Activated CD8-positive, alpha-beta memory T cell treated with anti-CD3 and anti-CD28 coated beads, Interleukin-2, amount 10 ng/mL, durations not matched to agents 7 days and 5 days (primary cell): ENCODE measurements at places on chromosomes 7 and 10. TPM values are rescaled to one million over a fixed set of nuclear protein-coding genes. Genes with fewer than 3 reads are reported as not detected.

DNA sequence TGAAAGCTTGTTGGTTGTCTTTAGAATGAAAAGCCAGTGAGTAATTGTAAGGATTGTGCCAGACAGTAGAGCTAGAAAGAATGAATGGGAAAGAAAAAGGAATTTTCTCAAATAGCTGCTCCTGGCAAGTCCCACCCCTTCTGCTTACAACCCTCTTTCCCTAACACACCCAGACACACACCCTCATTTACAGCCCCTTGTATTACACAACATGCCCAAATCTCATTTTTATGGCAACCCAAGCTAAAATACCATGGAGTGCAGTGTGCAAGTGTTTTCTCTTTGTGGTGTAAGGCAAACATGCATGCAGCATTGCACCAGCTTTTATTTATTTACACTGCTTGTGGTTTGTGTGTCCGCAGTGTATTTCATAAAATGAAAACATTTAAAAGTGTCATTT, 1.5 kb downstream of the PRKAR2B start:
- H3K36me3 ChIP-seq: no peaks in the 10 kb centered on the region
- peaks cover 11% of the 10 kb centered on the region for H3K4me1 ChIP-seq
- no peak overlapping the region for H3K27ac ChIP-seq
- H3K27me3 ChIP-seq: peaks cover 50% of the 10 kb centered on the region
- peak overlapping the region; percentile 67 for H3K4me3 ChIP-seq

C7orf33 gene
- total RNA-seq: not detected

- H3K4me3 ChIP-seq: no peak overlapping the region
- no peaks in the 10 kb centered on the region for H3K4me1 ChIP-seq
- no peak overlapping the region for H3K27ac ChIP-seq
- DNase-seq: no peak
- no peaks in the 10 kb centered on the region for H3K36me3 ChIP-seq
- H3K27me3 ChIP-seq: no peaks in the 10 kb centered on the region
These were observed 222.4 kb upstream of the GNAI1 start for GRCh38 chr7:79912213-79912633.

DNA sequence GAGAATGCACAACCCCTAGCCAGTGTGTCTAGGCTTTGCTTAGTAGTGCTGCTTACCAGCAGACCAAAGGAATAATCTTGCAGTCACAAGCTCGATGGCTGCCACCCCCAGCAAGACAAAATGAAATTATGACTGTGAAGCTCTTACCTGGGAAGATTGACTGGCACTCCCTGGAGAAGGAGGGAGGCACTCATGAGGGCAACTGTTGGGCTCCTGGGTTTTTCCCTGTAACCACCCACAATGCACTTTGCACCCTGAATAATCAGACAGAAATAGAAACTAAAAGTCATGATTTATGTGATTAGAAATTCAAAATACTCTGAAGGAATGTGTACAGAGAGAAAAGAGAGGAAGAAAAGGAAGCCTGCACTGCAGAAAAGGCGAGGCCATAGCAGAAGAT, 144.3 kb upstream of the DGKB start:
- no peaks in the 10 kb centered on the region for H3K36me3 ChIP-seq
- no peak overlapping the region for H3K27ac ChIP-seq
- no peaks in the 10 kb centered on the region for H3K4me1 ChIP-seq
- H3K27me3 ChIP-seq: no peaks in the 10 kb centered on the region
- no peak for DNase-seq

PHKG1 gene
- 1.8 TPM for total RNA-seq

ASB10 gene
- total RNA-seq: not detected

DNA sequence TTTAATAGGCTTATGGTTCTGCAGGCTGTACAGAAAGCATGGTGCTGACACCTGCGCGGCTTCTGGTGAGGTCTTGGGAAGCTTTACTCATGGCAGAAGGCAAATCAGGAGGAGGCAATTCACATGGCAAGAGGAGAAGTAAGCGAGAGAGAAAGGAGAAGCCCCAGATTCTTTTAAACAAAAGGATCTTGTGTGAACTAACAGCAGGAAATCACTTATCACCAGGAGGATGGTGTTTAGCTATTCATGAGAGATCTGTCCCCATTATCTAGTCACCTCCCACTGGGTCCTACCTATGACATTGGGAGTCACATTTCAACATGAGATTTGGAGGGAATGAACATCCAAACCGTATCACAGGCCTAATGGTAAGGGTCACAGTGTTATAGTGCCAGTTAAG, 678.0 kb upstream of the KCND2 start:
- no peaks in the 10 kb centered on the region for H3K36me3 ChIP-seq
- no peak for DNase-seq
- H3K27me3 ChIP-seq: no peaks in the 10 kb centered on the region
- no peak overlapping the region for H3K4me3 ChIP-seq

HABP2 gene
- not detected for total RNA-seq

SLC26A4 gene
- 15.4 TPM for total RNA-seq

- H3K27ac ChIP-seq: no peak overlapping the region
- H3K27me3 ChIP-seq: peaks cover 13% of the 10 kb centered on the region
- H3K4me1 ChIP-seq: peaks cover 5% of the 10 kb centered on the region
- no peak for DNase-seq
- no peak overlapping the region for H3K4me3 ChIP-seq
These were observed 210.1 kb downstream of the JCAD start for GRCh38 chr10:29849126-29849833.

- DNase-seq: no peak
- H3K36me3 ChIP-seq: no peaks in the 10 kb centered on the region
- peaks cover 31% of the 10 kb centered on the region for H3K27me3 ChIP-seq
- H3K4me3 ChIP-seq: no peak overlapping the region
These were observed 37.0 kb upstream of the CCSER2 start for GRCh38 chr10:84291384-84291783.

DNA sequence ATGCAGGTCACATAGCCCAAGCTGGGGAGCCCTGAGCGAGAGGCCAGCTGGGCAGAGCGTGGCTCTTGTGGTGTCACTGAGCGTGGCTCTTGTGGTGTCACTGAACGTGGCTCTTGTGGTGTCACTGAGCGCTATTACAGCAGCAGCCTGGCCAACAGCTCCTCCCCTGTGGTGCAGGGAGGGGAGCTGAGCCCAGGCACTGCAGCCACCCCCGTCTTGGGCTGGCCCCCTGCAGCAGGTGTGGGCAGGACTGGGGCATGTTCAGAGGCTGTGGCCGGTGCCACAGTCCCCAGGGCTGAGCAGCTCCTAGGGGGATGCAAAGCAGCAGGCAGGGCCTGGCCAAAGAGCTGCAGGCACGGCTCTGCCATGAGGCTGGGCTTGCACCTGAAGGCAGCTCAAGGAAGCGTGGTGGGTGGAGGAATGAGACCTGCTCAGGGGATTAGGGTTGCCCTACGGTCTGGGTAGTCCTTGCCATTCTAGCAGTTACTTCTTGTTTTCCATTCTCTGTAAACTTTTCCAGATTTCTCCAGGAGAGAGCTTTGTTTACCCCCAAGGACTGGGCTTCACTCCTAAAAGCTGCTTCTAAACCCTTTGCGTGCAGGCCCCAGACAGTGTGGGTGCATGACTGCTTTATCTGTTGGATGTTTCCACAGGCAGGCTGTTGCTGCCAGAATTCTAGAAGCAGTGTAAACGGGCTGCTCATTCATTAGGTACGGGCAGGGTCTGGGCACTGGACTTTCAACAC, 29.2 kb downstream of the ZNF783 start:
- H3K27ac ChIP-seq: peak overlapping the region; percentile 66
- peaks cover 34% of the 10 kb centered on the region for H3K4me1 ChIP-seq
- H3K4me3 ChIP-seq: no peak overlapping the region
- H3K27me3 ChIP-seq: no peaks in the 10 kb centered on the region
- DNase-seq: peak; percentile 74

DNA sequence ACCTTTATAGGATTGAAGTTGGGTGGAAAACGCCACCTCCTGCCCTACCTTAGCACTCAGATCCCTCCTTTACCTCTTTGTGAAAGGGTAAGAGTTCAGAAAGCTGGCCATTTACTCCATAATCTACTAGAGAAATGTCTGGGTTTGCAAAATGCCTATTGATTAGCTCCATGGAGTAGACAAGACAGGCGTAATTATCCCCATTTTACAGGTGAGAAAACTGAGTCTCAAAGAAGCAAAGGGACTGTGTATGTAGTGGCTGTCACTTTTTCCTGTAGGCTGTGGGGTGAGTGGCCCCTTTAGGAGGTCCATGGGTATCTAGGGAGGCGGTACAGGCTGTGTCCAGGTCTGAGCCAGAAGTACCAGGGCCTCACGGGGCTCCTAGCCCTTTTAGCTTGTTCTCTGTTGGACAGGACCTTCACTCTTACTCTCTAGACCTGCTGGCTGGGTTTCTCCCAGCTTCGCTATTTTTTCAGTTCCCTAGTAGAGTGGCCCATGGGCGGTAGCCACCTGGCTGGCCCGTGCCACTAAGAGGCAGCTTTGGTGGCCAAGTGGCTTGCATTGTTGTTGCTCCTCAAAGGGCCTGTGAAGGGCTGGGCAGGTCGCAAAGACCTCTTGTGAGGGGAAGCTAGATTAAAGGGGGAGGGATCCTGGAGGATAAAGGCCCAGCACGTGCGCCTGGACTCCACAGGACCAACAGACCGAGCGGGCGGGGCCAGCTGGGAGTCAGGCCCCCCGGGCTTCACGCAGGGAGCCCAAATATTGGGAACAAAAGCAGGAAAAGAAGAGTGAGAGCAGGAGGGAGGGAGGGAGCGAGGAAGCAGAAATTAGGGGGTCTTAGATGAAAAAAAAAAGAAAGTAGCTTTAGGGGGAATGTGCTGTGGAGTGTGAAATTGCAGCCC, 4.7 kb upstream of the PAX2 start:
- no peak overlapping the region for H3K27ac ChIP-seq
- H3K4me1 ChIP-seq: peaks cover 33% of the 10 kb centered on the region
- peaks cover 94% of the 10 kb centered on the region for H3K27me3 ChIP-seq
- no peak for DNase-seq
- no peak overlapping the region for H3K4me3 ChIP-seq

- peaks cover 29% of the 10 kb centered on the region for H3K4me1 ChIP-seq
- no peak for DNase-seq
- H3K36me3 ChIP-seq: no peaks in the 10 kb centered on the region
- H3K4me3 ChIP-seq: no peak overlapping the region
- H3K27ac ChIP-seq: no peak overlapping the region
- H3K27me3 ChIP-seq: peaks cover 81% of the 10 kb centered on the region
These were observed 5.0 kb upstream of the TNRC18 start for GRCh38 chr7:5428478-5429252.

LIPJ gene
- total RNA-seq: not detected

DDX50 gene
- total RNA-seq: 46.6 TPM

DNA sequence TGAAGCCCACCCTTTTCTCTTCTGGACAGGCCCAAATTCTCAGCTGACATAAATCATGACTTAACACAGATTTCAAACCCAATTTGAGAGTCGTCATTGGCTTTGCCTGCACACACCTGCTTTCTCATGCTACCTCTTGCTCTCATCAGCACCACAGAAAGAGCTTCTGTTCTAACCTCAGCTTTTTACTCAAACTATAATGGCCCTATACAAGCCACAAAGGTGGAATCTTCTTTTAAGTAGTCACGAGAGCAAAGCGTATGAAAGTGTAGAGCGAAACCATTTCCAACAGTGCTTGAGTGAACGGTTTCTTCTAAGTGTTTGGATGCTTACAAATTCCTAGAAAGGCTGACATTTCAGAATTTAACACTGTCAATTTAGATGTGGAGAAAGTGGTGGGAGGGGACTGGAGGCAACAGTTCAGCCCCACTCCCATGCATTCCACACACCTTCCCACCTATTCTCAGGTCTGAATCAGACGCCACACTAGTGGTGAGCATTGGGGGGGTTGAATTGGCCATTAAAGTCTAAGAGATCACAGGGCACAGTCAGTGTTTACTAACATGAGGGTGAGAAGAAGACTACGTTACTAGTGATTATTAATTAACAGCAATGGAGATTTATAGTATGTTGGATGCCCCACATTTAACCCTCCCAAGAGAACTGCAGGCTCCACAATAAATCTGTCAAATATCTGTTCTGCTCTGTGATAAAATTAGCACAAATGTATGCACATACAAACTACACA, 114.0 kb downstream of the PRKCQ start:
- DNase-seq: no peak
- H3K27me3 ChIP-seq: no peaks in the 10 kb centered on the region
- H3K27ac ChIP-seq: peak overlapping the region; percentile 1
- peaks cover 24% of the 10 kb centered on the region for H3K4me1 ChIP-seq
- peaks cover 82% of the 10 kb centered on the region for H3K36me3 ChIP-seq

AKR1C2 gene
- not detected for total RNA-seq

DNA sequence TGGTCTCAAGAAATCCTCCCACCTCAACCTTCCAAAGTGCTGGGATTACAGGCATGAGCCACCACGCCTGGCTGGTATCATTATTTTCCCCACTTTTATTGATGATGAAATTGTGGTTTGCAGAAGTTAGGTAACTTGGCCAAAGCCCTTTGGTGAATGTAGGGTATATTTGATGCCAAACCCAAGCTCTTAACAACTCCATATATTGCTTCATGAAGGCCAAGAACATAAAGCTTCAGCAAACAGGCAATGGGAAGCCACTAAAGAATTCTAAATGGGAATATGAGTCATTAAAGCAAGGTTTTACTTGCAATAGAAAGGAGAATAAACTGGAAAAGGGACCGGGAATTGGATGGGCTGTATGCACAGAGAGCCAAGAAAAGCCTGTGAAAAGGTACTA, 142.7 kb downstream of the KMT2E start:
- H3K4me1 ChIP-seq: no peaks in the 10 kb centered on the region
- H3K36me3 ChIP-seq: peaks cover 6% of the 10 kb centered on the region
- no peak for DNase-seq
- no peak overlapping the region for H3K4me3 ChIP-seq

ZNF107 gene
- total RNA-seq: 17.8 TPM

GRCh38 chr7:36811807-36812206, 87.5 kb upstream of the AOAH start:
- H3K27me3 ChIP-seq: no peaks in the 10 kb centered on the region
- H3K36me3 ChIP-seq: peaks cover 4% of the 10 kb centered on the region
- no peak for DNase-seq
- no peak overlapping the region for H3K4me3 ChIP-seq
- H3K27ac ChIP-seq: no peak overlapping the region
